Right cardiac atrium (tissue), 5 donors: ENCODE measurements at places on chromosomes 3 and 15. TPM values are rescaled to one million over a fixed set of nuclear protein-coding genes. Genes with fewer than 3 reads are reported as not detected.

GRCh38 chr3:7487763-7488162, 626.8 kb downstream of the GRM7 start:
- no peak for DNase-seq

Gene COL7A1
- total RNA-seq = 9.0 TPM

DNA sequence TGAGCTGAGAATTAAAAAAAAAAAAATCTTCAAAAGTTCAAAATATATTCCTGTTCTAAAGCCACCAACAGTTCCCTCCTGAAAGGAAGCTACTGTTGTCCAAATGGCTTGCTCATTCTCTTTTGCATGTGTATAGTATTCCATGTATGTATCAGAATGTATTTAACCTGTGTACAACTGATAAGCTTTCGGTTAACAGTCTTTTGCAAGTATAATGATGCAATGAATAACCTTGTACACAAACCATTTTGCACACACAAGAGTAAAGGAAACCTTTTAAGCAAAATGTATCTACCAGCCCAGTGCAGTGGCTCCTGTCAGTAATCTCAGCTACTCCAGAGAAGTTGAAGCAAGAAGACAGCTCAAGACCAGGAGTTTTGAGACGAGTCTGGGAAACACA, 32.6 kb downstream of the TOPBP1 start:
- DNase-seq = no peak

Gene GPR156
- 0.08 TPM for total RNA-seq

Gene GOLGA8H
- total RNA-seq = not detected

Gene GPR149
- total RNA-seq = not detected
